ENCODE measurements at places on chromosomes 5 and 9. TPM values are rescaled to one million over a fixed set of nuclear protein-coding genes. Genes with fewer than 3 reads are reported as not detected.

DNA sequence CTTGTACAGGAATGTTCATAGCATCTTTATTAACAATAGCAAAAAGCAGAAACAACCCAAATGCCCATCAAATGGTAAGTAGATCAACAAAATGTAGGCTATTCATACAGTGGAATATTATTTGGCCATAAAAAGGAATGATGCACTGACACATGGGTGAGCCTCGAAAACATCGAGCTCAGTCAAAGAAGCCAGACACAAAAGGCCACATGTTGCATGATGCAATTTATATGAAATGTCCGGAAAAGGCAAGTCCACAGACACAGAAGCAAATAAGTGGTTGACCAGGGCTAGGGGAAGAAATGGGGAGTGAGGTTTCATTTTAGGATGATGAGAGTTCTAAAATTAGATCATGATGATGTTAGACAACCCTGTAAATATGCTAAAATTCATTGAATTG is 16.5 kb upstream of the SLC2A8 start:
- no peak for DNase-seq

Gene PCDHA3
- polyA plus RNA-seq = 0.13 TPM

- no peak for DNase-seq
These were observed 65.1 kb upstream of the OLFM1 start for GRCh38 chr9:135022191-135022870.

DNA sequence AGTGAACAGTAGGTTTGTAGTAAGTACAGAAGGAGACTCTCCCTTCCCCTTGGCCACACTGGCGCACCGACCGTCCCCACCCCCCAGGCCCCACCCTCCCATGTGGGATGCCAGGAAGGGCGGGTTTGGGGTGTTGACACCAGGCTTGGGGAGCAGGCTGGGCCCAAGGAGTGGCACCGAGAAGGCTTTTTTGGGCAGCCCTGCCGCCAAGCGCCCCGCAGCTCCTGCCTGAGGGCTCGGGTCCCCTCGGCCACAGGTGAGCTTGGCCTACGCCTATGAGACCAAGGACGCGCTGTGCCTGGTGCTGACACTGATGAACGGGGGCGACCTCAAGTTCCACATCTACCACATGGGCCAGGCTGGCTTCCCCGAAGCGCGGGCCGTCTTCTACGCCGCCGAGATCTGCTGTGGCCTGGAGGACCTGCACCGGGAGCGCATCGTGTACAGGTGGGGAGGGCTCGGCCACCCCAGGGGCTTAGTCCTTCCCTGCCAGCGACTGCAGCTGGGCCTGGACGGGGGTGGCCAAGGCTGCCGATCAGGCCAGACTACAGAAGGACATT is 7.3 kb downstream of the GRK6 start:
- DNase-seq = no peak

DNA sequence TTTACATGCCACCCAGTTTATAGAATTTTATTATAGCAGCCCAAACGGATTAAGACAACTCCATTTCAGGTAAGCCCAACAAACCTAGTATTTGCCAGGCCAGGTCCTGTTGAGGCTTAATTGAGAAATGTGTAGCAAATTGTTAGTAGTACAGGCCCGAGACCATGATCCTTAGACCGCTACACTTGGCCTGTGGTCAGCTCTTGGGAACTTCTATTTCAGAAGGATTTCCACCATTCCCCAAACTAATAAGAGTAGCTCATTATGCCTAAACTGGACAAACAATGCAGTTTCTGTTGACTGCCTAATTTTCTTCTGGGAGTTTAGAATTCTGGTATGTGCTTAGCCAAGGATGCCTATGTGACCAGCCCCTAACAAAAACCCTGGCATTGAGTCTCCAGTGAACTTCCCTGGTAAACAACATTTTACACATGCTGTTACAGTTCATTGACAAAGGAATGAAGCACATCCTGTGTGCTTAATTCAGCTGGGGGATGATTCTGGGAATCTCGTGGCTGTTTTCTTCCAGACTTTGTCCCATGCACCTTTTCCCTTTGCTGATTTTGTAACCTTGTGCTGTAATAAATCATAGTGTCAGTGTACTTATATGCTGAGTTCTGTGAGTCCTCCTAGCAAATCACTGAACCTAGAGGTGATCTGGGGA is 5.6 kb upstream of the GPX3 start:
- peak; percentile 83 for DNase-seq

DNA sequence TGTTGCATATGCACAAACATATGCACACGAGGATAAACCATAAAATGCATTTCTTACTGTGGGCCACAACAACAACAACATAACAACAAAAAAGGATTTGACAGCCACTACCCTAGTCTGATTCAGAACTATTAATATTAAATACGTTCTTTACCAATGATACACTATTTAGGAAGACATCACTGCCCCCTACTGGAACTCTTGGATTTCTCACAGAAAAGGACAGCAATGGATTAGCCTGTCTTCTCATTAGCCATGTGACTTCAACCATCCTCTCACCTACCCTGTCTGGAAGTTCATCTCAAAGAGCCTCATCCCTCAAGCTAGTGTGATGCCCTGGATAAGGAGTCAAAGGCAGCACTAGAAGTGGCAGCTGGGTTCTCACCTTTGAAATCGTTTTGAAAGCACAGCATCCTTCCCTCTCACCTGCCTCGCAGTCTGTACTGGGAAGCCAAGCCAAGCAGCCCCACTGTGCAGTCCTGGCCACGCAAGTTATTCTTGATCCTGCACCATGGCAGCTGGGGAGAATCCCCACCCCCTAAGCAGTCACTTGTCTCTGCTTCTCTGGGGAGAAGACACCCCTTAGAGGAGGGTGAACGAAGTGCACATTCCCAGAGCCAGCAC is 64.6 kb downstream of the SH3TC2 start:
- no peak for DNase-seq

Gene MTMR12
- 9.3 TPM for polyA plus RNA-seq

Gene FAM169A
- 3.5 TPM for polyA plus RNA-seq

Gene C5orf52
- not detected for polyA plus RNA-seq

Gene SERF1A
- polyA plus RNA-seq = 2.1 TPM

GRCh38 chr5:55540525-55540924 is 5.8 kb upstream of the PLPP1 start:
- DNase-seq = no peak

GRCh38 chr5:35038891-35039290 is 8.9 kb downstream of the AGXT2 start:
- no peak for DNase-seq

Gene NDUFB6
- 132 TPM for polyA plus RNA-seq

GRCh38 chr5:54470128-54470527 is 14.6 kb downstream of the HSPB3 start:
- DNase-seq = no peak

GRCh38 chr9:97543561-97543960 is 42.1 kb downstream of the TMOD1 start:
- DNase-seq = no peak

Gene RXRA
- polyA plus RNA-seq = 24.0 TPM

GRCh38 chr9:109769250-109769649 is 10.7 kb upstream of the PALM2AKAP2 start:
- DNase-seq = no peak

GRCh38 chr9:89533411-89534095 is 35.6 kb upstream of the SEMA4D start:
- no peak for DNase-seq

Gene TNC
- 9.4 TPM for polyA plus RNA-seq

DNA sequence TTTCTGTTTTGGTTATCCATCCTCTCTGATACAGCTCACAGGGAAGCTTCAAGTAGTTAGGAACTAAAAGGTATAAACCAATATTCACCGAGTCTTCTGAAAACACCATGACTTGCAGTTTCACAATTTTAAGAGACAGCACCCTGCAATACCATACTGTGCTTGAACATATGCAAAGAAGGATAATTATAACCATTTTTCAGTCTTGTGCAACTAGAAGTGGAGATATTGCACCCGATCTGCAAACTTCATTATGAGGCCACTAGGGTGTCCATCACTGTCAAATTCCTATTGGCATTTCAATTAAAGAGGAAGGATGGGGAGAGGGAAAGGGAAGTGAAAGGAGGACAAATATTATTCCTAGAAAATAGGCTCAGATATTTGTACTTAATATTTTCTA is 32.4 kb upstream of the CEP120 start:
- no peak for DNase-seq

DNA sequence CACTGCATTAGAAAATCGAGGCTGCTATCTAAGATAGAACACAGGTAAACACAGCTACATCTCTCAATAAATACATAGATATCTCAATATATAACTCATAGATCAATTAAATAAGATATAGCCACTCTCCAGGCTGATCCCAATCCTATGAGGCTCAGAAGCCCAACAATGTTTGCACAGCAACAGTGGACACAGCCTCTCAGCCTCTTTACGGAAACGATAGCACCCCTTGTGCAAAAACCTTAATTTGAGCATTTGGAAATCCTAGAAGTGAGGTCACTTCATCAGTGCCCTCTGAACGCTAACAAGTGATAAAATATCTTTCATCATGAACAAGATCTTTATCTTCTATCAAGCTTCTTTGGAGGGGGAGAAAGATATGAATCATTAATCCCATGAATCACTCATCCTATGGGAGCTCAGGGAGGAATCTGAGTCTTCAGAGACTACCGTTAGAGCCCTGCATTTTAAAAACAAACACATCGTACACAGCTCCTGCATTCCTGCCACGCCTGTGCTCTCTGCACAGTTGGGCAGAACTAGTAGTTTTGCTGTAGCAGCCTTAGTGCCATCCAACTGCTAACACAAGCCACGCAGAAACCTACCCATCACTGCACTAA is 71.4 kb downstream of the MED27 start:
- DNase-seq = peak; percentile 59

Gene TXNDC8
- polyA plus RNA-seq = not detected

DNA sequence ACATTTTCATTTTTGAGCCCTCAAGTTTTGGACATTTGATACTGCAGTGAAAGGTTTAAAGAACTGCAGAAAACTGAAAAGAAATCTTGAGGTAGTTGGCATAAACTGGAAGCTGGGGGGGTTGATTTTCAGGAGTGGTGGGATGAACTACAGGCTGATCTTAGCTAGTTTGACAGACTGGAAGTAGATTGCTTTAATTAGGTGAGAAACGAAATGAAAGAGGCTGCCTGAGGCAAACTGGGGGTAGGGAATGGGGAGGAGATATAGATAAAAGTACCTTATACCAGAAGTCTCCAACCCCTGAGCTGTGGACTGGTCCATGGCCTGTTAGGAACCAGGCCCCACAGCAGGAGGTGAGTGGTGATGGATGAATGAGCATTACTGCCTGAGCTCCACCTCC is 101.4 kb upstream of the SPEF2 start:
- DNase-seq = no peak

DNA sequence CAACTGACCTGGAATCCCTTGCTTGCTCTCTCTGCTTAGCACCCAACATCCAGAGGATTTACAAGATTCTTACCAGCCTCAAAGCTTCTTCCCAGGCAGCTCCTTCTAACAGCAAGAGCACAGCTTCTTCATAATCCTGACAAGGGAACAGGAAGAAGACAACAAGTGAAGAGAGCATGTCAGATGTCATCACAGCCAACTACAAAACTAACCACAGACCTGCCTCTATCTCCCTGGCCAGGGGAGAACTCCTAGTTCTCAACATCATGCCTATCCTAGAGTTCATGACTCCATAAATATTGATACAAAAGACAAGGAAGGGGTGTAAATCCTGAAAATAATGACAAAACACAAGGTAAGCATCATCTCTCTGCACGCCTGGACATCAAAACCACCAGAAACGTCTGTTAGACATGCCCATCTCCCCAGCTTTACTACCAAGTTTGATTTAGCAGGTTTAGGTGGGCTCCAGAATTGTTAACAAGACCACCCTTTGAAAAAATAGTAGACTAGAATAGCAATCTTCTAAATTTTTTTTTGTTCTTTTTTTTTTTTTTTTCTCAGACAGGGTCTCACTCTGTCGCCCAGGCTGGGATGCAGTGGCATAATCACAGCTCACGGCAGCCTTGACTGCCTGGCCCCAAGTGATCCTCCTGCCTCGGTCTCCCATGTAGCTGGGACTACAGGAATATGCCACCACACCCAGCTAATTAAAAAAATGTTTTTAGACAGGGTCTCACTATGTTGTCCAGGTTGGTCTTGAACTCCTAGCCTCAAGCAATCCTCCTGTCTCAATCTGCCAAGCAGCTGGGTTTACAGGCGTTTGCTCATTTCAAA is 20.2 kb downstream of the ACTL7A start:
- no peak for DNase-seq

DNA sequence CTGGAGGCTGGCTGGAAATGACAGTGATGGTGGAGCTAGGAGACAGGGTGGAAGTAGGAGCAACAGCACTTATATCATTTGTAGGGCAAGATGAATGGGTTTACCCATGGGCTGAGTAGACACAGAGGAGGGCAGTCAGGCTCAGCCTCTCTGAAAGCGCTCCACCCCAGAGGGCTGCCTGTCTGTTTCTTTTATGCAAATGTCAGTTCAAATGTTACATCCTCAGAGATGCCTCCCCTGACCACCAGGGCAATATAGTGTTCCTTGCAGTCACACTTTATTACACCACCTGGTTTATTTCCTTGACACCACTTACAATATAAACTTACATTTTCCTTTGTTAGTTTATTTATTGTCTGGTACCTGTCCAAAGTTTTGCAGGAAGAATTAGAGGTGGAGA is 159.5 kb upstream of the IL12B start:
- no peak for DNase-seq

Gene TRIP13
- 0.86 TPM for polyA plus RNA-seq

- DNase-seq = no peak
These were observed 347.0 kb upstream of the CLINT1 start for GRCh38 chr5:158205992-158206391.

DNA sequence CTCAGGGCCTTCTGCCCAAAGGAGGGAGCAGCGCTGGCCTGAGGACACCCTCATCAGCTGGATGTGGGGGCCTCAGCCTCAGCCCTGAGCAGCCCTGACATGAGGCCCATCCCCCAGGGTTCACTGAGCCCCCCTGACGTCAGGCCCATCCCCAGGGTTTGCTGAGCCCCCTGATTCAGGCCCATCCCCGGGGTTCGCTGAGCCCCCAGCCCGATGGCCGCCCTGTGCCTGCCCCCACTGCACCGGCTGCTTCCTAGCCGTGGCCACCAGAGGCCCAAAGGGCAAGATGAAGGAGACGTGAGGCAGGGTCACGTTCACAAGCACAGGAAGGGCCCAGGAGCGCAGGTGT is 19.5 kb upstream of the NSMF start:
- DNase-seq = no peak

DNA sequence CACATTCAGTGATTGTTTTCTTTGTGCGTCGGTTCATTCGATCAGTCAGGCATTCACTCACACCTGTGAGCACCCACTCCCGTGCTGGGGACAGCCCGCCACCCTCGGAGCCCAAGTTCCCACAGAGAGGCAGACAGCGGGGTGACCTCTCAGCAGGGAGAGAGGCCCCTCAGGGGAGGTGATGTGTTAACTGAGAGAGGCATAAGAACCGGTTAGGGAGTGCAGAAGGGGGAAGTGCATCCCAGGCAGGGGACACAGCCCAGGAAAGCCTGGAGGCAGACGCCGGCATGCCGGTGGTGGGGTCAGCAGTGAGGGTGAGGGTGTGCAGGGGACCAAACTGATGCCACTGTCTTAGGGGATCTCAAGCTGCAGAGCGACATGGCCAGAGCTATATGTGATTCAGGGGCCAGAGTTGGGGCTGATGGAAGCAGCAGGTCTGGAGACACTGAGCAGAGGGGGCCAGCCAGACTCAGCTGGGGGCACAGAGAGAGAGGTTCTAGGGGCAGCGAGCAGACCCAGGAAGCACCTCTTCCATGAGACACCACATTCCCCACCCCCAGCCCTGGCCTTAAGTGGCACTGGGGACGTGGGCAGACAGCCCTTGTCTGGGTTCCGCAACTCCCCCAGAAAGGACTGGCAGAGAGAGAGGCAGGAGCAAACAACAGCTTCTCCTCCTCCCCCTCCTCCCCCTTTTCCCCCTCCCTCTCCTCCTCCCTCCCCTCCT is 35.9 kb downstream of the HK3 start:
- DNase-seq = peak; percentile 53

GRCh38 chr5:170404398-170404797 is 15.2 kb upstream of the KCNMB1 start:
- no peak for DNase-seq

Gene OR1J2
- polyA plus RNA-seq = not detected

Data from kidney (tissue), 22 donors.